AML-193 (cell line): ENCODE measurements at places on chromosomes 16 and 17.
A peak's percentile ranks its signal among the peaks of the same experiment; 100 is the strongest.

DNA sequence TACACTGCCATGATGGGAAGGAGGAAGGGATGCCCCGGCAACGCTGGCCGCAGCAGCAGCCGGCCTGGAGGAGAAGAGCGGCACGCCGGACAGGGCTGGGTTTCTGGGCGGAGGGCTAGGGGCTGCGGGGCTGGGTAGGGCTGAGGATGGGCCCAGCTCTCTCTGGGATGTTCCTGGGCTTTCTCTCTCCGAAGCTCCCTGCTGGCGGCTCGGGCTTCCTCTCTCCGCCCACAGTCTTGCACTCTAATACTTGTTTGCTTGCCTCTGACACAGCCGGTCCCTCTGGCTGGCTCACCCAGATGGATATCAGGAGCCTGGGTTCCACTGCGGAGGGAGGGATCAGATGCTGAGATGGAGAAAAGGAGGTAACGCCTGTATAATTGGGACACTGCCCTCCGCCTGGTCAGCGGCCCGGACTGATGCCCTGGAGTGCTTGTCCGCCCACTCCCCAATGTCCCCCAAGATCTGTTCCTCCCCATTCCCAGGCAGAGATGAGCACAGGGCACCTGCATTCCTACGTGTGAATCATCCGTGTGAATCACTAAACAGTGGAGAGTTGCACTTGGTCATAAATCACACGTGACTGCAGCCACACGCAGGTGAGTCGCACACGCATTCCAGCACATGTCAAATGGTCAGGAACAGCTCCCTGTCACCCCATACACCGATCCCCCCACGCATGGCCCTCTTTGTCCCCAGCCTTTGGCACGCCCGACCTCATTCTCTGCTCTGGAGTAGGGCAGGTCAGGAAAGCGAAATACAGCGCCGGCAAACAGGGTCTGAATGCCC, at the start of gene ALOXE3:
ALOXE3 (minus strand) TSS at position 535 of the 789 bp plus-strand sequence; CDS start at position 11, 524 bp downstream.
- no peak for DNase-seq

- DNase-seq: no peak
Observed at GRCh38 chr16:28130099-28131088, 66.9 kb upstream of the GSG1L start.

DNA sequence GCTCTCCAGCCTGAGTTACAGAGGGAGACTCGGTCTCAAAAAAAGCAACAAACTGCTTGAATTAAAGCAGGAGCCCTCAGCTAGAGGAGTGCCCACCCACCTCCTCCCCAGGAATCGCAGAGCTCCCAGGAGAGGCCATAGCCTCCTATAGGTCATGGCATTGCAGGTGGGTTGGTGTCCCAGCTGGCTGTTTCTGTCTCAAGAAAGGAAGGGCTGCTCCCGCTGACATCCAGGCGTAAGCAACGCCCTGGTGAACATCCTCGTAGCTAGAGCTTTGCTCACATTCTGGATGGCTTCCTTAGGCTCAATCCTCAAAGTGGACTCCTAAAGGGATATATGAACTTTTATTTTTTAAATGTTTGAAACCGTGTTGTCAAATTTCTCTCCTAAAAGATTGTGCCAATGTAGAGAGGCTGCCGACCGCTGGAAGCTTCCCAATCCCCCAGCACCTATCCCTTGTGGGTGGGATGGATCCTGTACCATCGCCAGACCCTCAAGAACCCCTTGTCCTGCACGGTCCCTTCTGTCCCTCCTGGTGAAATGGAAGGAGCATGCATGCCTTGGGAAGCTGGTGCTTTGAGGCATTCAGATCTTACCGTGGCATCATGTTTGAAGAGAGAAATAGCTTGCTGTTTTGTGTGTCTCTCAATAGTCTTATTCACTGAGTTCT, 5.9 kb downstream of the NLRC5 start:
- DNase-seq: no peak

DNA sequence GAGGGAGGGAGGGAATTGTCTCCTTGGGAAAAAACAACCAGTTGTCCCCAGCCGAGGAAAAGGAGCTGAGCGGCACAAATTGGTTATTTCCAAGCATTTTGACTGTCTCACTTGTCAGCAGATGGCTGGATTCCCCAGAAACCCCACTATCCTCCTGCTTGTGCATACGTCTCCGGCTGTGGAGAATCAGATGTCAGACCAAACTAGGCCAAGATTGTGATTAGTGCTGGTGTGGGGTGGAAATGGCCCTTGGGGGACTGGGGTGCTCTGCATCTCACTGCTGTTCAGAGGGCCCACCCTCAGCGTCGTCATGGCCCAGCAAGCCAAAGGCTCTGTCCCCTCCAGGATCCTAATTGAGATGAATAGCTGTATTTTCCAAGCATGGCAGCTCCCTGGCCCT, 131.7 kb upstream of the HSBP1 start:
- DNase-seq: no peak

- DNase-seq: no peak
Observed at GRCh38 chr16:11200592-11200991, 55.4 kb downstream of the SOCS1 start.

DNA sequence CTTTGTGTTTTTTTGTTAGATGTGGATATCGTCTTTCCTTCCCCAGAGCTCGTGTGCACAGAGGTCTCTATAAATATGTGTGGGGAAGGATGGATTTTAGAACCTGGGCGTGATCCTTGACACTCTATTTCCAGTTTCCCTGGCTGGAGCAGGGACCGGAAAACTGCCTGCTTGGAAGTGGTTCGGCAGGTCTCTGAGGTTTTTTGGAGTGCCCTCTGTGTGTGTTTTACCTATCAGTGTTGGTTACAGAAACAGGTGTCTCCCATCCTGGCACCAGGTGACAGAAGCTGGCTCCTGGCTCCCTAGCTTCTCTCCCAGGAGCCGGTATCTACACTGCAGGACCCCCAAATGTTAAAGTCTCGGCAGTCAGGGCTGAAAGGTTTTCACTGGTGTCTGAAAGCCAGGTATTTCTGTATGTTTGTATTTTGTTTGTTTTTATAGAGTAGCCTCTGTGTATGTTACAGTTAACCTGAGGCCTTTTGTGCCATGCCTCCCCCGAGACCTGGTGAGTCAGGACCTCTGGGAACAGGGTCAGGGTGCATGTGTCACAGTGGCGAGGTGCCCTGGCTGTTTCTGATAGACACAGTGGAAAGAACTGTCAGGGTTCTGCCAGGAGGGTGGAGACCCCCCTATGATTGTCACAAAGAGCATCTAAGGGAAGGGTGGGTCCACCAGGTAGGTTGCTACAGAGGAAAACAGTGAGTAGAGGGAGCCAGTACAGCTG, 31.3 kb downstream of the ZC3H18 start:
- no peak for DNase-seq

- no peak for DNase-seq
Observed at GRCh38 chr17:49891271-49891670, 43.4 kb upstream of the TAC4 start.

DNA sequence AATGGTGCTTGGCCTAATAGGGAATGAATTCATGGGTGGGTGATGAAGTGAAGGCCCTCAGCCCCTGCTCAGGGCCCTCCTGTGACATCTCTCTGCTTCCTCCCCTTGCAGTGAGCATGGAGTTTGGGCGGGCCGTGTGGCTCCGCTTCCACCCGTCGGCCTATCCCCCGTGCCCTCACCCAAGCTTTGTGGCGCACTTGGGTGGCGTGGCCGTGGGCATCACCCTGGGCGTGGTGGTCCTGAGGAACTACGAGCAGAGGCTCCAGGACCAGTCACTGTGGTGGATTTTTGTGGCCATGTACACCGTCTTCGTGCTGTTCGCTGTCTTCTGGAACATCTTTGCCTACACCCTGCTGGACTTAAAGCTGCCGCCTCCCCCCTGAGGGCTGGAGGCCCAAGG, 21.1 kb downstream of the C17orf75 start:
- no peak for DNase-seq

GRCh38 chr16:58421059-58421458, 28.8 kb downstream of the GINS3 start:
- no peak for DNase-seq

DNA sequence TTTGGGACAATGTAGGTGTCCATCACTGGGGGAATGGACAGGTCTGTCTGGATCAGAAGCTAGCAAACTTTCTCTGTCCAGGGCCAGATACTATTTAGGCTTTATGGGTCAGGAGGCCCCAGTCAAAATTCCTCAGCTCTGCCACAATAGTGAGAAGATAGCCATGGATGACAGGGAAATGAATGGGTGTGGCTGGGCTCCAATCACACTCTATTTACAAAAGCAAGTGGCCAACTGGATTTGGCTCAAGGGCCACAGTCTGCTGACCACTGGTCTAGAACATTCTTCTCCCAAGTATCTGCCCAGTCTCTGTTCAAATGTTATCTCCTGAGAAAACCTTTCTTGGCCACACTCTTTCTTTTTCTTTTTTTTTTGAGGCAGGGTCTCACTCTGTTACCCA, 339.9 kb downstream of the SOX9 start:
- DNase-seq: no peak

DNA sequence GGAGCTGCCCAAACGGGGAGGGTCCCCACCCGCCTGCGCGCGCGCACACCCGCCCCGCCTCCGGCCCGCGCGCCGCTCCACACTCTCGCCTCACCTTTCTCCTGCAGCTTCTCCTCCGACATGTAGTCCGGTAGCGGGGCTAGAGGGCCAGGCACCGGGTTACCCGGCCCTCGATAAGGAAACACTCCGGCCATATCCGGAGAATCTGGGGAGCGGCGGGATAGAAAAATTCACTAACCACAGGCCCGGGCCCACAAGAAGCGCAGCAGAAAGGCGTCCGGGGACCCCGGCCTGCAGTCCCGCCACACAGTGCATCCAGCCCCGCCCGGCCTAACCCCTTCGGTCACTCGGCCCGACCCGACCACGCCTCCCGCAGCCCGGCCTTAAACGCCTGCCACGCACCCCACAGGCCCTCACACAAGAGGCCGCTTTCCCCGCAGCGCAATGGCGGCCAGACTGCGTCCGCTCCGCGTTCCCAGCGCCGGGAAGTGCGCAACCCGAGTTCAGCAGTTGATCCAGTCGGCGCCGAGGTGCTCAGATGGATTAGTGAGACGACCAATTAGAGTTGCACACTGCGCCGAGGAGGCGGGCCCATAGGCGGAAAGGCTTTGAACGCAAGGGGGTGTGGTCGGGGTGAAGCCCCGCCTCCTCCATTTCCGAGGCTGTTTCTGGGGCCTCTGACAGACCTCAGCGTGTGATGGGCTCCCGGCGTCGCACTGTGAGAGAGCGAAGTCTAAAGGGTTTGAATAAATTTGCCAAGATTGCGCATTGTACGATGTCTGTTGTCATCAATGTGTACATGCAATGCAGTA, at the start of gene PRPF8:
PRPF8 (minus strand) TSS at position 490 of the 812 bp plus-strand sequence; CDS start at position 194, 296 bp downstream.
- DNase-seq: peak; percentile 67

GRCh38 chr17:77888242-77889134, 70.0 kb upstream of the TNRC6C start:
- DNase-seq: no peak

- no peak for DNase-seq
Observed at GRCh38 chr16:24428756-24429155, 110.6 kb upstream of the RBBP6 start.

GRCh38 chr16:787978-788398, at the start of gene RPUSD1:
Gene RPUSD1, minus strand, starts transcription at chr16:788381. Its CDS starts 644 bp downstream, at chr16:787737.
- no peak for DNase-seq

GRCh38 chr17:77125432-77125901, 15.3 kb upstream of the SEC14L1 start:
- DNase-seq: no peak

GRCh38 chr17:58369214-58370031, 17.4 kb upstream of the SUPT4H1 start:
- DNase-seq: no peak

- DNase-seq: no peak
Observed at GRCh38 chr16:87245511-87245910, 71.7 kb downstream of the C16orf95 start.

- DNase-seq: no peak
Observed at GRCh38 chr16:71600822-71601221, 23.9 kb upstream of the TAT start.

- no peak for DNase-seq
Observed at GRCh38 chr17:4407851-4408250, 25.9 kb upstream of the SPNS3 start.

GRCh38 chr16:17476414-17477259, 5.9 kb upstream of the XYLT1 start:
- DNase-seq: peak; percentile 55
